RWPE1 (cell line): ENCODE measurements at places on chromosomes 2 and 18.
A peak's percentile ranks its signal among the peaks of the same experiment; 100 is the strongest.

GRCh38 chr2:109218087-109218791, 89.2 kb downstream of the SH3RF3 start:
- no peak for DNase-seq

GRCh38 chr2:26581266-26581990, 59.7 kb downstream of the CIB4 start:
- no peak for DNase-seq

DNA sequence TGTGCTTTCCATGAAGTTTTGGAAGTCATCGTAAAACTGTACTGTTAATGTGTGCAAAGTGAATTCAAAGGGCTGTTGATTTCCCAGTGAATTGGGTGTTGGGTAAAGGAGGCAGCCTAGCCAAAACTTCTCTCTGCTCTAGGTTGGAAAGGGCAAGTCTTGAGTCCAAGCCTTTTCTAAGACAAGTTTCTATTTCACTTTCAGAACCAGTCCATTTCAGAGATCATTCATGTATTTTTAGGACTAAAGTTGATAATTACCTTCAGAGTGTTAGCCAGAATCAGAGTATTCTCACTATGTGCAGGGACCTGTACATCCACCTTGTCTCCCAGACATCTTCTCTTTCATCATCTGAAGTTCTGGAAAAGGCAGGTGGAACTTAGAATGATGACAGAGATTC, 636.1 kb upstream of the KLHL29 start:
- no peak for DNase-seq

- DNase-seq, result no peak
Observed at GRCh38 chr18:37107748-37108522, 279.0 kb downstream of the KIAA1328 start.

- DNase-seq, result peak; percentile 48
Observed at GRCh38 chr2:179106676-179107428, 56.9 kb upstream of the CCDC141 start.

GRCh38 chr18:71209944-71210343, 921.1 kb downstream of the SOCS6 start:
- DNase-seq, result no peak

DNA sequence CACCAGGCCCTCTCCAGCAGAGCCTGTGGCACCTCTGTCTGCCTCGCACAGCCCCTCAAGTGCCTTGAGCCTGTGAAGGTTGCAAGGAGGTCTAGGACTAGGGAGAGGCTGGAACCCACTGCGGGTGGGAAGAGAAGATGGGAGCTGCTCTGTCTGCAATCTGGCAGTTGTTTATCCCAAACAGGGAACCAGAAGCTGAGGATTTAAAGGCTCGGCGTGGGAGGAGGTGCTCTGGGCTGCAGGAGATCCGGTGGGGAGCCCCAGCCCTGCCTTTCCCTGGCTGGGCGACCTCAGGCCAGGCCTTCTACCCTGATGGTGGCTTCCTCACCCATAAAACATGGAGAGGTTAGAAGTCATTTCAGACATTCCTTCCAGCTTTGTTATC, 174.1 kb downstream of the SMAD7 start:
- no peak for DNase-seq

- no peak for DNase-seq
Observed at GRCh38 chr18:463403-463802, 37.1 kb downstream of the COLEC12 start.

DNA sequence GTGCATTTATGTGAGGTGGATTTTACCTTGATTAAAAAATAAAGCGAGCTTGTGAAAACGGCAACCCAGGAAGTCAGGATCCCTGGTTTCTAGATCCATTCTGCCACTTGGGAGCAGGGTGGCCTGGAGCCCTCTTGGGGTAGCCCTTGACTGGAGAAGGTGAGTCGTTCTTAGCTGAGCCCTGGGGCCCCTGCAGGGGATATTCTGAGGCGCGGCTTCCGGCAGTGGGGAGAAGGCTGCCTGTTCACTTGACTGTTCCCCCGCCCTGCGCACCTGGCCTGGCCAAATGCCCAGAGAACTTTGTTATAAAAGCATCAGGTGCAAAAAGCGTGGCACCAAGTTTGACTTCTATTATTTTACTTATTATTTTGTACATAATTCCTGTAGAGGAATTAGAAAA, 221.9 kb downstream of the DYSF start:
- peak; percentile 82 for DNase-seq

- no peak for DNase-seq
Observed at GRCh38 chr2:160275656-160276055, 75.6 kb upstream of the ITGB6 start.

DNA sequence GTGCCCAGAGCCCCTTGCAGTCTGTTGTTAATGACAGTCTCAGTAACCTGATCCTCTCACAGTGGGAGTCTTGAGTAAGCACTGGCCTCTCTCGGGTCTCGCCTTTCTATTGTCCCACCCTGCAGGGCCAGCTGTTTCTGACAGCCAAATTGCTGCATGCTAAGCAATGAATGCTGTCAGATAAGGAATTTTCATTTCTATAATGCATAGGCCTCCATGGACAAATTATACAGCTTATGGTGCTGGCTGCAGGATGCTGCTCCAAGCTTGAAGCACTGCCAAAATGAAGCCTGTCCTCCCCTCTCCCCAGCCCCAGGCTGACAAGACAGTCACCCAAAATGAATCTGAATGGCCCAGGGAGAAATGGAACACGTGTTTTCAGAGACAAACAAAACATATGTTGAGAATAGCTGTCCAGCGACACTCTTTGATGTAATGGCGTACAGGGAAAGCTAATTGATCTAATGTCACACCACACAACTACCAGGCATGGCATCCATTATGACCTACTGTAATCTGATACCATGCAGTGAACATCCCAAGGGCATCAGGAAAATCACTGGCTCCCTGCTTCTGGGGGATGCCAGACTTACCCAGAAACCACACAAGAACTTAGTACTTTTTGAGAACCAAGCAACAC, 36.8 kb downstream of the ACVR1 start:
- no peak for DNase-seq

DNA sequence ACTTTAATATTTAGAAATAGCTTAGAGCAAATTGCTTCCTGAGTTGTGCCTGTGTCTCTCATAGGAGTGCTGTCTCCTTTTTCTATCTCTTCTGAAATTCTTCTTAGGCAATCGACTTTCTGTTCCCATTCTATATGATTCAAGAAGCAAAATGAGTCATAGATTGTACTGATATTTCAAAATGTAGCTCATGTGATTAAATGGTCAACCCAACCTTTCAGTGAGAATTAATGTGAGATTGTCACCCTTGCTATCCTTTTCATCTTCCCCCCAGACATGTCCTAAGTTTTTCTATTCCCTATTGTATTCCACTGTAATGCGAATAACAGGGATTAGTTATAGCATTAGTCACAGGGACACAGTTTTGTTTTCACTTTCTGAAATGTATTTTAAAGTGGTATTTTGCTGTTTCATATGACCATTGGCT, 413.6 kb downstream of the THSD7B start:
- peak; percentile 79 for DNase-seq

DNA sequence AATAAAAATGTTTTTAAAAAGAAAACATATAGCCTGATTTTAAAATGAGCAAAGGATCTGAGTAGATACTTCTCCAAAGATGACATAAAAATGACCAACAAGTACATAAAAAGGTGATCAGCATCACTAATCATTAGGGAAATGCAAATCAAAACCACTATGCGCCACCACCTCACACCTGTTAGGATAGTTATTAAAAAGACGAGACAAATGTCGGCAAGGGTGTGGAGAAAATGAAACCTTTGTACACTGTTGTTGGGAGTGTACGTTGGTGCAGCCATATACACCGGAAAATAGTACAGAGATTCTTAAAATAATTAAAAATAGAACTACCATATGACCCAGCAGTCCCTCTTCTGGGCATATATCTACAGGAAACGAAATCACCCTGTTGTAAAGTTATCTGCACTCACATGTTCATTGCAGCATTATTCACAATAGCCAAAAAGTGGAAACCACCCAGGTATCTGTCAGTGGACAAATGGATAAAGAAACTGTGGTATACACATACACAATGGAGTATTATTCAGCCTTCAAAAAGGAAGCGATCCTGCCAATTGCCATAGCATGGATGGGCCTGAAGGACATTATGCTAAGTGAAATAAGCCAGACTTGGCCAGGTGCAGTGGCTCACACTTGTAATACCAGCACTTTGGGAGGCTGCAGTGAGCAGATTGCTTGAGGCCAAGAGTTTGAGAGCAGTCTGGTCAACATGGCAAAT, 91.6 kb downstream of the PRKRA start:
- DNase-seq, result no peak

DNA sequence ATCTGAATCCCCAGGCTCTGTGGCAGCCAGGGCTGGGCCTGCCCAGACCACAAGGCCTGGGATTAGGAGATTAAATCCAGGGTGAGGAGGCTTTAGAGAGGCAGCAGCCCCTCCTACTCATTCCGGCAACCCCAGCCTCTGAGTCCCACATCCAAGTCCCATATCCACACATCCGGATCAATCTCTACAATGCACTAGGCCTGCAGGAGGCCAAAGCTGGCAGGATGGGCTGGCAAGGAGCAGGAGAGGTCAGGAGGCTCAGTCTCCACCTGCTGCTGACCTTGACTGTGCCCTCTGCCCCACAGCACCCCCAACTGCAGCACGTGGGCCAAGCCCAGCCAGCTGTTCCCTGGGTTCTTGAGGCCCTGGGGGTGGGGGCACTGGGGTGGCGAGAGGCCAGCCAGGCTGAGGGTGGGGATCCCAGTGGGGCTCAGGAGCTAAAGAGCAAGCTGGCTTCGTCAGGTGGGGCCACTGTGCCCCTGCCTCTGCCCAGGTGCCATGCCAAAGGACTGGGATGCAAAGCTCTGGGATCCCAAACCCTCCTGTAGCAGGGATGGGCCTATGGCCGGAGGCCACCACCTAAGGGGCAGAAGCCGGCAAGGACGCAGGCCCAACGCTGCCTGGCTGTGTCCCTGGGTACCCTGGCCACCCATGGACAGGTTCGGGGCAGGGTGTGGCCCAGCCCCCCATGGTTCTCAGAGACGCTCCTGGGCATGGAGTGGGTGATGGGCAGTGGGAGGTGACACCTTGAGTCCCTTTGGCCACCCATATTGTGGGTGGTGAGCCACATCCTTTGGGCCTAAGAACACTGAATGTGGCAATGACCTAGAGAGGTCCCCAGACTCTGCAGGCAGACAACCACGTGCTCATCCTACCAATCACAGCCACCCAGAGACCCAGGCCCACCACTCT, 3.2 kb downstream of the KIF1A start:
- no peak for DNase-seq

DNA sequence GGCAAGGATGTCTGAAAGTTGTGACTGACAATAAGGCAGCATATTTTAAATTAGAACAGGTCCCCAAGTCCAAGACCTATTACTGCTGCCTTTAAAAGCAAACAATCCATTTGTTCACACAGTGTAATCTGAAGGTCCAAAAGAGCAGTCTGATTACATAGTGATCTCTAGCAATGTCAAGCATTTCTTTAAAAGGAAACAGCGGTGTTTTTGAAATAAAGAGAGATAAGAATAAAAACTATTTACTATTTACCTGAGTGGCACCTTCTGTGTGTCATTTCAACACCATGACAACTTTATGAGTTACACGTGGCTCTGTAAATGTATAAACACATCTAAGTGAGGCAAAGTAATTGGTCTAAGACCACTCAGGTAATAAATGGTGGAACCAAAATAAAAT, 1009.9 kb upstream of the CNTNAP5 start:
- no peak for DNase-seq

GRCh38 chr18:36262971-36263370, 34.5 kb upstream of the FHOD3 start:
- no peak for DNase-seq

- DNase-seq, result peak; percentile 9
Observed at GRCh38 chr2:39033980-39034379, 86.9 kb downstream of the SOS1 start.

DNA sequence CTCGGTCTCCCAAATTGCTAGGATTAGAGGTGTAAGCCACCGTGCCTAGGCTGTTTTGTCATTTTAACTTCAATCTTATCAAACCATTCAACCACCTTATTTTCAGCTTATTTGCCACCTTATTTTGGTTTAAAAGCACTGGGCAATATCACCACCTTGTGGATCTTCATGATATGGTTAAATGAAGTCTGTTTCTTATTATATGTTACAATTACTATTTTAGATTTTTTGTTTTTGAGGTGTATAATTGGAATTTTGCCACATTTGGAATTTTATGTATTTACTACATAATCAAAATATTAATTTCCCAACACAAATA, 43.8 kb upstream of the SCN9A start:
- DNase-seq, result peak; percentile 19

GRCh38 chr2:177063331-177063730, 149.3 kb upstream of the HNRNPA3 start:
- DNase-seq, result no peak

GRCh38 chr18:38900445-38900844, 1334.8 kb upstream of the CELF4 start:
- DNase-seq, result no peak

DNA sequence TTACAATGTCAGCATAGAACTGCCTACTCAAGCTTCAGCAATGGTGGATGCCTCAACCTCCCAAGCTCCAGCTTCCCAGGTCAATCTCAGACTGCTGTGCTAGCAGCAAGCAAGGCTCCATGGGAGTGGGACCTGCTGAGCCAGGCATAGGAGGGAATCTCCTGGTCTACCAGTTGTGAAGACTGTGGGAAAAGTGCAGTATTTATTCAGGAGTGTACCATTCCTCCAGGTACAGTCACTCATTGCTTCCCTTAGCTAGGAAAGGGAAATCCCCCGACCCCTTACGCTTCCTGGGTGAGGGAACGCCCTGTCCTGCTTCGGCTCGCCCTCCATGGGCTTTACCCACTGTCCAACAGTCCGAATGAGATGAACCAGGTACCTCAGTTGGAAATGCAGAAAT, 130.3 kb downstream of the ADCYAP1 start:
- no peak for DNase-seq

DNA sequence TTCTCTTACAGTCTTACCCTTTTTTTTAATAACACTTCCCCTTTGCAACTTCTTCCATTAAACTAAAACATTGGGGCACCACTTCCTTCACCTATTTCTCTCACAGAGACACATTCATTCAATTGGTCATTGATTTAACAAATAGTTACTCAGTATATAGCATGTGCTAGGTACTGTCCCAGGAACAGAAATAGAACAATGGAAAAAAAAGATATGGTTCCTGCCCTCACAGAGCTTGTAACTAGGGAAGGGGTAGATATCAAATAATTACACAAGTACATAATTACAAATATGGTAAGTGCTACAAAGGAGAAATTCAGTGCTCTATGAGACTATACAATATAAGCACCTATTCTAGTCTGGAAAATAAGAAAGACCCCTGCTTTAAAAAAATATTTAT, 165.5 kb upstream of the RBBP8 start:
- no peak for DNase-seq

DNA sequence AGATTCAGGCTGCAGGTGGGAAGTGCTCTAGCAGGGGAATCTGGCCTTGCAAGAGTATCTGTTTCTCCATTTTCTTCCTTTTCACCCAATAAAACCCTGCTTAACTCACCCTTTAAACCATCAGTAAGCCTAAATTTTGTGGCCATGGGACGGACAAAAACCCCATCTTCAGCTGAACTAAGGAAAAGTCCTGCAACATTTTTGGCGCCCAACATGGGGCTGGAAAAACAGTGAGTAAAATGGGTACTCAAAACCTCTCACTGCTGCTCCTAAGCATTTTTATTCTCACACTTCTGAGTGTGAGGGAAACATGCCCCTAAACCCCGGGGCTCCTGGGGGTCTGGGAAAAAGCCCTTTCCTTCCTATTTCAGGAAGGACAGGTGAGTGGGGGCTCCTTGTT, 414.3 kb downstream of the ZNF804A start:
- no peak for DNase-seq
